ENCODE measurements at places on chromosomes 7 and 10.

- no peak for DNase-seq
Observed at GRCh38 chr7:74288034-74288881, 949 bp upstream of the CLIP2 start.

DNA sequence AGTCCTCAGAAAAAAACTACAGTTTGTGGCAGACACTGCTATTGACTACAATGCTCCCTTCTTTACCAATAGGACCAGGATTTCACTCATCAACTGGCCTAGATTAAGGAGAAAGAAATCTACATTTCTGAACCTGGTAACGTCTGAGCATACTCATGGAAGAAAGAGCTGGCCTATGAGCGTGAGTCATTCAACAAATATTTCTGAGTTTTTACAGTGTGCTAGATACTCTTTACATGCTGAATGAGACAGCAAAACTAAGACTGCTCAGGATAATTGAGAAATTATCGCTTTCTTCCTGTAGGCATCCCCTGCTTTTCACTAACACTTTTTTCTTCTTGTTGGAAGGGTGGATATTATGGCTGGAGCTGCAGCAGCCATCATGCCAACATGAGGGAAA lies 609.7 kb downstream of the TNS3 start:
- peak; percentile 34 for DNase-seq

DNA sequence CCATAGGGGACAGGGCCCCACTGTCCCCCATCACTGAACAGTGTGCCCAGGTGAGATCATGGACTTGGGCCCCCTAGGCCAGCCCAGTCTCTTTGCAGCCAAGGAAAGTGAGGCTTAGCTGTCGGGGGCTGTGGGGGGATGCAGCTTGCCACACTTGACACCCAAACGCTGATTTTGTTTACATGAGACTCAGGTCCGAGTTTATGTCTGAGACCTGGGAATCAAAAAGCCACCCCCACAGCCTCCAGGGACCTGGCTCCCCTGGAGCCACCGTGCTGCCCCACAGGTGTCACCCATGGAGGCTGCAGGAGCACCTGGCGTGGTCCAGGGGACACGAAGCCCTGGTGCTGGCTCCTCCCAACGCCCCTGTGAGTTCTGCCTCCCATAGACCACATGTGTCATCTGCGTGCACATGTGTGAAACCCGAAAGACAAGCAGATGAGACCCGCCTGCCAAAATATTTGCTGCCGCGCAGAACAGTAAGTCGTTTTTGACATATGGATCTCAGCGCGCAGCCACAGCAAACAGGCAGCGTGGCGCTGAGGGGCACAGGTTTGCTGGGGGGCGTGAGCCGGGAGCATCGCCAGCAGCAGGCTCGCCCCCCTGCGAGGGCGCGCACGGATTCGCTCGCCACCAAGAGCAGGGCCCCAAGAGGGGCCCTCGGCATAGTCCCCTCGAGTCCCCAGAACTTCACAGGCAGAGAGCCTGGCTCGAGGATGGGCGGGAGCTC lies 112.3 kb downstream of the LHPP start:
- DNase-seq, result no peak

GRCh38 chr7:29140873-29141468 lies 5.4 kb downstream of the CPVL start:
- DNase-seq, result peak; percentile 14

- DNase-seq, result no peak
Observed at GRCh38 chr7:78427209-78427608, 628.6 kb downstream of the PHTF2 start.

DNA sequence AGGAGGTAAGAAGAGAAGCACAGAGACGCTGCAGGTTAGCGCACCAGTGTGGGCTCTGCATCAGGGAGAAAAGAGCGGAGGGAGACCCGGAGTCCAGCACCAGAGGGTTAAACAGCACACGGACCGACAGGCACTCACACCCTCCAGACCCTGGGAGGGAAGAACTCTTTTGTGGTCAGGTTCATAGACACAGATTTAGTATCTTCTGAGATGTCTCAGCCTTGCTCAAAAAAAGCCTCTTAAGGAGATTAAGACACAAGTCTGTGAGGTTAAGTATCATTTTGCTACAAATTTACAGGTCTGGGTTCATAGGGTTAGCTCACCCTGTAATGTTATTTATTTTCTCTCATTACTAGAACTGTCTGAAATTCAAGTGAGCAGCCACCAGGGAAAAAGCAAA lies 16.8 kb upstream of the NDST2 start:
- no peak for DNase-seq

GRCh38 chr7:82676777-82677463 lies 233.3 kb upstream of the CACNA2D1 start:
- no peak for DNase-seq

DNA sequence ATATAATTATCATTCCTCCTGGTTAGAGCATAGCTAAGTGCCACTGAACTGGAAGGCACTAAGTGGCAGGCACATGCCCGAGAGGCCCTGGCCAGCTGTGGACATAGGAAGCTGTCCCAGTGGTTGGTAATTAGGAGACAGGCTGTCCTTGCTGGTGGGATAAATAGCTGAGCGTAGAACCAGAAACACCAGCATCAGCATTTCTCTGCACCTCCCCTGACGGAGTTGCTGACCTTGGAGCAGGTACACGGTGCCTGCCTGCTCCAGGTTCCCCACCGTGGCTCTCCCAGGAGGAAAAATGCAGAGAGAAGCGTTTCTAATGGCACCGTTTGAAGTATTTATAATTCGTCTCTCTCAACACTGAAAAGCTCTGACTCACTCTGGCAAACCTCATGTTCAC lies 5.6 kb upstream of the ABLIM1 start:
- no peak for DNase-seq

- DNase-seq, result peak; percentile 22
Observed at GRCh38 chr10:119203006-119203405, 4.4 kb upstream of the GRK5 start.

- DNase-seq, result peak; percentile 48
Observed at GRCh38 chr7:100516135-100516812, 22.7 kb upstream of the AGFG2 start.

DNA sequence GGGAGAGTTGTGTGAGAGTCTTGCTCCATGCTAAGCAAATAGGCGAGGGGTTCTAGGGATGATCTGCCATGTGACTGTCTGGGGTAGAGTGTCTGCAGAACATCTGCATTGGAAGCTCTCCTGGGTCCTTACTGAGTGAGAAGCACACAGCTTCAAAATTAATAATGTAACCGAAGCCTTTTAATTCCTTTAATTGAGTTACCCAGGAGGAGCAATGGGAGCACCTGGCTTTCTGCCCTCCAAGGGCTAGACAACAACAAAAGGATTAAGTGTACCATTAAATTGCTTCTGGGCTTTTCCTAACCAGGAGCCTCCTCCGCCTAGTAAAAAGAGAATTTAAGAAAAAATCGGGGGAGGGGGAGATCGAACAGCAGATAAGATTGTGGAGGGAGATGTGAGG lies 102.0 kb upstream of the TBX20 start:
- no peak for DNase-seq

- DNase-seq, result no peak
Observed at GRCh38 chr7:133091943-133092464, 10.1 kb upstream of the CHCHD3 start.

GRCh38 chr7:48594349-48594748 lies 330.0 kb upstream of the CDC14C start:
- DNase-seq, result no peak

- DNase-seq, result no peak
Observed at GRCh38 chr7:111198255-111198654, 107.3 kb downstream of the LRRN3 start.

All from umbilical cord (tissue), 2 donors.